ENCODE measurements at places on chromosomes 1 and 21. TPM values are rescaled to one million over a fixed set of nuclear protein-coding genes. Genes with fewer than 3 reads are reported as not detected.

Gene SAMD11
- 1.8 TPM for total RNA-seq

Gene OR14I1
- not detected for total RNA-seq

Gene GJA5
- total RNA-seq: 9.4 TPM

Gene PPOX
- total RNA-seq: 8.6 TPM

Gene SUSD4
- total RNA-seq: not detected

Gene C1orf167
- total RNA-seq: 0.32 TPM

Gene PRELP
- total RNA-seq: 2.4 TPM

Gene EPHA8
- not detected for total RNA-seq

Gene LAD1
- total RNA-seq: 0.16 TPM

Gene ARF1
- total RNA-seq: 382 TPM

Data from hair follicle dermal papilla cell (primary cell).